ENCODE measurements at places on chromosomes 3 and 15.

DNA sequence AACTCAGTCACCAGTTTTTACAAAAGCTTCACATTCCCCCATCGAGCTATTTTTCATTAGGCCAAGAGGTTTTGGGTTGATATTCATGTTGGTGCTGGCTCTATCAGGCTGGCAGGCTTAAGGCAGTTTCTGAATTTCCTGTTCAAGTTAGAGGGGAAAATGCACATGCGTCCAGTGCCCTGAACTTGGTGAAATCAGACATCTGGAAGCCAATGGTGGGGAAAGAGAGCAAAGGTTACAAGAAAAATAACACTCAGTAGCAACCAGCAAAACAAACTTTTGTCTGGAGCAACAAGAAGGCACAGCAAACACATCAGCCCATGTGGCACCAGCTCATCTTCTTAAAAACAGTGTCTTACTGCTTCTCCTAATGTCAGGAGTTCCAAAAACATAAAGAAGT is 155.6 kb upstream of the TSC22D2 start:
- DNase-seq, result no peak

DNA sequence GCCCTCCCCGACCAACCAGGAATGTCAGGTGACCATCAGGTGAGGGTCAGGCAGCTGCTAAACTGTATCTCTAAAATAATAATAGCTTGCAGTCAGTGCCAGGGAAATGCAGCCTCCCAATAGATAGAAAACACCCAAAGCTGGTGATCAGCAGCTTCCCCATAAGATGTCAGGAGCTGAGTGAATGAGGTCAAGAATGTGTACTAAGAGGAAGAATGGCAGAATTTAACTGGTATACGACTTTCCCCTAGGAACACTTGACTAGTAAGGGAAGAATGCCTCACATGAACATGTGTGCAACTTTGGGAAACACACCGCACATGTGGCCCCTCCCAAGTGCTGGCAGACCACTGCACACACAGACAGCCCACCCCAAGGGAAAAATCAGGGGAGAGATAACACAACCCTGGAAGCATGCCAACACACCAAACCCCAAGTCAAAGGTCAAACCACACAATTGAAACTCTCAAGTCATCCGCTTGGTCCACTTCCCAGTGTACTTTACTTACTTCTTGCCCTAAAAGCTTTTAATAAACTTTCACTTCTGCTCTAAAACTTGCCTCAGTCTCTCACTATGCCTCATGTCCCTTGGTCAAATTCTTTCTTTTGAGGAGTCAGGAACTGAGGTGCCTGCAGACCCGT is 806.5 kb downstream of the OTOL1 start:
- no peak for DNase-seq

- DNase-seq, result no peak
Observed at GRCh38 chr3:142945023-142945422, 18.5 kb downstream of the PAQR9 start.

DNA sequence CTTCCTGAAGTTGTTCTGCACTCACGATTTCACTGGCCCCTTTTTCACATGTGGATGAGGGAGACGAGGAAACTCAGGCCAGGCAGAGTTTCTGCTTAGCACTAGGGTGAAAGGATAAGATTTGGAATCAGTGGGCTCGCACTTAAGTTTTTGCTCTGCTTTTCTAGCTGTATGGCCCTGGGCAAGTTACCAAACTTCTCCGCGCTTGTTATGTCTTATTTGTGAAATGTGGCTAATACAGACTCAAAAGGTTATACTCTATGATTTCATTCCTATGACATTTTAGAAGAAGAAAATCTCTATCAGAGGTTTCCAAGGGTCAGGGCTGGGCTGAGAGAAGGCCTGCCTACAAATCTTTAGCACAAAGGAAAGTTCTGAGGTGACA is 191.9 kb upstream of the LRIG1 start:
- DNase-seq, result no peak

DNA sequence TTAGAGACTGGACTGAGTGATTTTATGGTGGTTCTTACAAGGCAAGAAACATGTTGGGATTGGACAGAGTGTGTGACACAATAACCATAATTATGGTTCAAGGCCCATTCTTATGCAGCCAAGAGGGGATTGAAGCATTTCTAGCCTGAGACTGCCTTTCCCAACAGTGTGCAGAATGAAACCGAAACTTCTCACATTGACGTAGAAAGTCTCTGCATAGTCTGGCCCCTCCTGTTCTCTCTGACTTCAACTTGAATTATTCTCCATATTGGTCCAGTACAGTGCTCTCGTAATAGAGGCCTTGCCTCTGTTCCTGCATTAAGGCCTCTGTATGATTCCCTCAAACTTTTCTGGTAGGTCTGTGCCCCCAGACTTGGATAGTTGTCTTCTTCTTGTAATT is 138.3 kb downstream of the DIPK2A start:
- DNase-seq, result no peak

GRCh38 chr15:72365844-72366243 is 10.0 kb downstream of the HEXA start:
- no peak for DNase-seq

DNA sequence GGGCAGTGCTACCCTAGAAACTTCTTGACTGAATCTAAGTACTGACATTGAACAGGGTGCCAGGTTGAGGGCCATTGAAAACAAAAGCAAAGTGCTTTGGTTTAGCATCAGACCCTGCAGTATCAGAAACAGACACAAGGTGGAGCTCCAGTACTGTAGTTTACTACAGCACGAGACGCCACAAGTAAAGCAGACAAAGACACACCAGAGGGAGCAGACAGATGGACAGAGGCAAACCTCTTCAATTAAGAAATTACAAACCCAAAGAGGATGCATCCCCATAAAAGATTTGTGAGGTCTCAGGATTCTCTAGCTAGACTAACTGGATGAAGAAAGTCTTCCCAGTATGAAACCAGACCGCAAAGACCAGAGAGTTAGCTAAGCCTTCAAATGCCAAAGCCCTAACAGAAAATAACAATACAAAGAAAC is 16.6 kb downstream of the TOP2B start:
- DNase-seq, result peak; percentile 90

GRCh38 chr3:157794771-157795170 is 291.6 kb upstream of the VEPH1 start:
- no peak for DNase-seq

DNA sequence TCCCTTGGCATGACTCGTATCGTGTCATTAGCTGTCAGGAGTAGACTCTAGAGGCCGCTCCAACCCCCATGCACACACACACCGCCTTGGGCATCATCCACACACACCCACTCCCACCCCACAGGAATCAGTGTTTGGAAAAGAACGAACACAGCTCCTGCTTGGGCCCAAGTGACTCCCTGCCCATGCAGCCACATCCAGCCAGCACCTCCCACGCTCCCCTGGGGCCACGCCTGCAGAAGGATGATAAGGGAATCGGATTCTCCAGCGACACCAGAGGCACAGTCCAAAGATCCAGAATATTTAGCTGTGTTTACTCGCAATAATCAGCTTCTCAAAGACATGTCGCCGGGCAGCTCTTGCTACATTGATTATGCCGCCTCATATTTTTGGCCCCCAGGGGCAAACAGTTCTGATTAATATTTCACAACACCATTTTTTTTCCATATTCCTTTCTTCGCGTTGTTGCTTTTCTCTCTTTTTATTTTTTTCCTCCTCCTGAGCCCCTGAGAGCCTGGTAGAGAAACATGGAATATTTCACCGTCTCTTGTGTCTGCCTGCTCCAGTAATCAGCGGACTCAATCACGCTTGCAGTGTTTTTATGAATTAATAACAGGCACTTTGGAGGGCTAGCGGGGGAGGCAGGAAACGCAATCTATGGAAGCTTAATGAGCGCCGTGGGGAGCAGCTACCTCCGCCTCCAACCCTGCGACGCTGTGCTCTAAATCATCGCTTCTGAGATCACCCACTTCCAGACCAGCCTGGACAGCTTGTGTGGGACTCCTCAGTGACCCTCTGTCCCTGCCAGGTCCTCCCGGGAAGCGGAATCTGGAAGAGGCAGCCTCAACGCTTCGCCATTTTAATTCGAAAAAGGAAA is 221.4 kb downstream of the TLE3 start:
- no peak for DNase-seq

GRCh38 chr3:138949002-138949418 is 2.0 kb downstream of the FOXL2NB start:
- no peak for DNase-seq

DNA sequence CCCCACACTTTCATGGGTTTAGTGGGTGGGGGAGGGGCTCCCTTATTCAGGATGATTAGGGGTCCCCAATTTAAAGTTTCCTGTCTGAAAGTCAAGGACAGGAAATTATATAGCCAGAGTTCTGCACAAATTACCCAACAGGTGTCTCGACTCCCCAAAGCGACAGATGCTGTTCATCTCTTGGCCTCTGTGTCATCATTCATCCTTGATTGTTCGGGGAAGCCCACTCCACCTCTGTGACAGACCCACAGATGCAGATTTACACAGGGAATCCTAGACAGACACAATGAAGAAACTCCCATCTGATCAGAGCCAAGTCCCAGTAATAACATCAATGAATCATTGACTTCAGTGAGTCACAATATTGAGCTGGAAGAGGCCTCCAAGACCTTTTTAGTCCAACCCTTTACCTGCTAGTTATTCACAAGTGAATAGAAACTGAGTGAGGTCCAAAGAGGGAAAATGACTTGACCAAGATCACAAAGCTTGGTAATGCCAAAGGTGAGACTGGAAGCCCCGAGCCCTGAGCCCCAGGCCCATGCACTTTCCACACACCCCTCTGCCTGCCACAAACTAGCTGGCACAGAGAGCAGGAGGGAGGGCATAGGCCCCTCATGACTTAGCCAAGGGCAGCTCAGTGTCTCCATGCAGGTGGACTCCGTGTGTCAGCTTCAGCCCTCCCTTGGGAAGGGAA is 7.9 kb upstream of the SRP14 start:
- no peak for DNase-seq

DNA sequence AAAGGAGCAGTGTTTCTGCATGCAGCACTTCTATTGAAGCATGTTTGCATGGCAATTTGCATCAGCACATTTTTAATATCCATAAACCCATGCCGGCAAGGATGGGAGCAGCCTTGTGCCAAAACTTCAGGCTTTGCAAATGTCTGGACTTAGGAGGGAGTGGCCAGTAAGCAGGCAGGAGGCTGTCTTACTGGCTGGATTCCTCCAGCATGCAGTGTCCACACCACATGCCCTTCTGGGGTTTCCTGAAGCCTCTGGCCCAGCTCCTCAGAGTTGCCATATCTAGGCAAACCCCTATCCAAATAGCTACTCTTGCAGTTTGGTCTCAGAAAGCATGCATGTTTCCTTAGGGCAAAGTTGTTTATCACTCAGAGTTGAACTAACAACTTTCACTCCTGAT is 139.1 kb upstream of the MRPS22 start:
- DNase-seq, result no peak

DNA sequence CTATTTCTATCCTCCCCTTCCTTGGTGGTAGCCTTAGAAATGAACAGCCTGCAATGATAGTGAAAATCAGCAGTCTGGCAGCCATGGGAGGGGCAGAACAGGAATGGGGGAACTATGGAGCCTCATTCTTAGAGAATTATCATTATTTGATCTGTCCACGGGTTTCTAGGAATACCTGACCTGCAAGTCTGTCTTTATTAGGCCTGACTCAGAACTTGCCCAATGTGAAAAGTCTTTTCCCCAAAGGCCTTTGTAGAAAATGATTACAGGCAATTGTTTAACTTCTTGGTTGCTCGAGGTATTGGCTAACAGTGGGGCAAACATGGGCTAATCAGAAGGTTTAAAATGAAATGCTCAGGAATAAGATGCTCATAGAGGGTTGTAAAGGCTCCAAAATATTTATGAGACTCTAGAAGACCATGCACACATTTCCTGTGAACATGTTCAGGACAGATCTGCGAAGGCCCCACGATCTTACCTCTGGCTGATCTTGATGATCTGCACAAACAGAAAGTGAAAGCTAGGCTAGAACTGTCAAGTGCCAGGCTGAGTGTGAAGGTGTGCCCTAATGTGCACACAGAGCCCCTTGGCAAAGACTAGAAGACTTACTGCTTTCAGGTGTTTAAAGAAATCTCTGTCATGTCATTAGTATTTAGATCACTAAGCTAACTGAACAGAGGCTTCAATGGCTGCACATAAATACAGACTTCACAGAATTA is 39.6 kb upstream of the LAMP3 start:
- DNase-seq, result peak; percentile 52

Measured in T47D (cell line).